ENCODE measurements at places on chromosomes 2 and 18.

- no peak for DNase-seq
These were observed 28.4 kb upstream of the XPO1 start for GRCh38 chr2:61566566-61566965.

DNA sequence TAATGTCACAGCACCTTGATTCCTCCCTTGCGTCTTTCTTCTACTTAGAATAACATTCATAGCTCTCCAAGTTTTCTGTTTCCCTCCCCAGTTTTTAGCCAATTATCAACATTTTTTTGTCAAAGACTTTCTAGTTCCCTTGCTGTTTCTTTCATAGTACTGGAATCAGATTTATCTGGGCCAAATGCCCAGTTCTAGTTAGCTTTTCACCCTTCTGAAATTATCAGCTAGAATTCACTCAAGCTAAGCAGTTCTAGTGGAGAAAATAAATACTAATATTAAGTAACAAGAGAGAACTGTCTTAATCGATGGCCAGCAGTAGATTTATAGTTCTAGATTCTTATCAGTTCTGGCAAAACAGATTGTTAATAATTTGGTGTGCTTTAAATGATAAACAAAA, 36.2 kb downstream of the EFEMP1 start:
- DNase-seq: no peak

DNA sequence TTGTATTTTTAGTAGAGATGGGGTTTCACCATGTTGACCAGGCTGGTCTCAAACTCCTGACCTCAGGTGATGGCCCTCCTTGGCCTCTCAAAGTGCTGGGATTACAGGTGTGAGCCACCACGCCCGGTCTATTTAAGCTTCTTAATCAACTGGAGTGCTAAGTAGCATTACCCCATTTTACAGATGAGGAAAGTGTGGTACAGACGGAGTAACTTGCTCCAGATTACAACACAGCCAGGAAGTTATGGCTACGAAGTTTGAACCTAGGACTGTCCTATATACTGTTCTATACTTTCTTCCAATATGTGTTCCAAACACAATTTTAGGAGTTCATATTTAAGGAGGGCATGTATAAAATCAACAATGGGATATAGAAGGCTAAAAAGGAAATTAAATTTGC, 197.7 kb downstream of the TGIF1 start:
- no peak for DNase-seq

- no peak for DNase-seq
These were observed 81.1 kb downstream of the LONRF2 start for GRCh38 chr2:100241236-100241635.

DNA sequence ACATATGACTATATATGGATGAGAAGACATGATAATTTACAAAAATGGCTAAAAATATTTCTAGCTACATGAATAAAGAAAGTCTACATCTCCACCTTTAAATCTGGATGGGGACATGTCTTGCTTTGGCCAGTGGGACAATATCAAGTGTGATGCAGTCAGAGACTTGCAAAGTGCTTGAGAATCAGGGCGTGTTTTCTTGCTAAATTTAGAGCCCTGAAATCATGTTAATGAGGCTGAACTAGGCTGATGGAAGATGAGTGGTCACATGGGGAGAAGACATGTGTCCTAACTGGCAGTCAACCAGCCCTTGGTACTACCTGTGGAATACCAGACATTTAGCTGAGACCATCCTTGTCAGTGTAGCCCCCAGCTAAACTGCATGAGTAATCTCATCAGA, 278.5 kb upstream of the RGPD4 start:
- no peak for DNase-seq

DNA sequence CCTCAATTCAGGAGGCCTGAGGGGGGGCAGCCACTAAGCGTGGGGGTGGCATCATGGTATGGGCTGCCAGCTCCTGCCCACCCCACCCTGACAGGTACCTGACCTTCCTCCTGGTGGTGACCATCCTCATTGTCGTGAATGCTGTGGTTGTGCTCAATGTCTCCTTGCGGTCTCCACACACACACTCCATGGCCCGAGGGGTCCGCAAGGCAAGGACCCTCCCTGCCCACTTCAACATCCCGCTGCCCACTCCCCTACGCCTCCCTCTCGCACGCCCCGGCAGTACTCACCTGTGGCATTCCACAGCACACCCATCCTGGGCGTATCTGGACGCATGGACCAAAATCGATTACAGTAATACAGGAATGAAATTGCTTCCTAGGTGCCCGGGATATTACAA, 4.0 kb downstream of the CHRNG start:
- DNase-seq: no peak

- DNase-seq: no peak
These were observed 68.2 kb downstream of the HPCAL1 start for GRCh38 chr2:10370895-10371294.

DNA sequence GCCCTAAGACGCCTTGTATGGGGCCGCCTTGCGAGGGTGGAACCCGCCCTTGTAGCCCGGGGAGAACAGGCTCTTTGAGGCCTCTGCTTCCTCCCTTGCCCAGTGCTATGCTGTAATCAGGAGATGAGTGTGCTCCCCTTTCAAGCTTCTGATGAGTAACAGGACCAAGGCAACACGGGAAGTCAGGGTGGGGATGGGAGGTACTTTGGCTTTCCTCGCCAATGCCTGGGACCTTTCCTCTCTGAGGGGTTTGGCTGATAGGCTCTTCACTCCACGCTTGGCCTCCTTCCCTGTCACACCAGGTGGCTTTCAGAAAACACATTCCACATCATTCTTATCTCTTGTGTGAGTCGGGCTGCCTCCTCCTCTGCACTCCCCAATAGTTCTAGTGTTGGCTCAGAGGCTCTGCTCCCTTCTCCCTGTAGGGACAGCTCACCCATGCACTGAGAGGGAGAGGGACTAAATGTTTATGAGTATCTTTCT, 223.7 kb upstream of the TRIB2 start:
- peak; percentile 78 for DNase-seq

GRCh38 chr2:176826984-176827668, 385.5 kb upstream of the HNRNPA3 start:
- no peak for DNase-seq

DNA sequence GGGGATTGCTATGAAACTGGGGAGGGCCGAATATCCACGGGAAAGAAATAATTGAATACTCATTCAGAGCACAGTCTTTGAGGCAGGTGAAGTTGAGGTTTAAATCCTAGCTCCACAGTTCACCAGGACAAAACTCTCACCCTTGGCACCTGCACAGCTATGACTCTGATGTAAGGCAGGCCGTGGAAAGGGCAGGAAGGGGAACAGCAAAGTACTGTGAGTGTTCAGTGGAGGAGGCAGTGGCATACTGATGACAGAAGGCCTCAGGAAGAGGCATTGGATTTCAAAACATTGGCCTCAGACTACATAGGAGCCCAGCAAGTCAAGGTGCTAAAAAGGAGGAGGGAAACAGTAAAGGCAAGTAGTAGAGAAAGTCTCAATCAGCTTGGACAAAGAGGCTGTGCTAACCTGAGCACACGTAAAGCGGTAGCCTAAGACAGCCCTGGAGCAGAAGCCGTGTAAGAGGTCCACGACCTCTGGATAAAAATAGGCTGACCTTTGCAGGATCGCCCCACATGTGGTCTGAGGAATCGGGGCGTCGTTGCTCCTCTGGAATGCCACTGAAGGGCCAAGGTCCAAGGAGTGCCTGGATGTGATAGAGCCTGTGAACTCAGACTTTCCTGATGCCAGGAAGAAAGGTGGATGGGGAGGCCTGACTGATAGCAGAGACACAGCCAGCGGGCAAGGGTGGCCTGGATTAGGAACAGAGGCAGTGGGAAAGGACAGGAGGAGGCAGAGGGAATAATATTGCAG, 243.6 kb downstream of the PID1 start:
- DNase-seq: no peak

- DNase-seq: no peak
These were observed 111.0 kb upstream of the MGAT5 start for GRCh38 chr2:134142903-134143302.

- no peak for DNase-seq
These were observed 107.0 kb downstream of the GALNT14 start for GRCh38 chr2:31031132-31031706.

GRCh38 chr18:73235491-73235890, 367.7 kb upstream of the NETO1 start:
- DNase-seq: no peak

- DNase-seq: no peak
These were observed 61.7 kb downstream of the CCDC88A start for GRCh38 chr2:55357927-55358326.

- DNase-seq: no peak
These were observed 115.1 kb downstream of the ANKRD44 start for GRCh38 chr2:197195518-197195917.

DNA sequence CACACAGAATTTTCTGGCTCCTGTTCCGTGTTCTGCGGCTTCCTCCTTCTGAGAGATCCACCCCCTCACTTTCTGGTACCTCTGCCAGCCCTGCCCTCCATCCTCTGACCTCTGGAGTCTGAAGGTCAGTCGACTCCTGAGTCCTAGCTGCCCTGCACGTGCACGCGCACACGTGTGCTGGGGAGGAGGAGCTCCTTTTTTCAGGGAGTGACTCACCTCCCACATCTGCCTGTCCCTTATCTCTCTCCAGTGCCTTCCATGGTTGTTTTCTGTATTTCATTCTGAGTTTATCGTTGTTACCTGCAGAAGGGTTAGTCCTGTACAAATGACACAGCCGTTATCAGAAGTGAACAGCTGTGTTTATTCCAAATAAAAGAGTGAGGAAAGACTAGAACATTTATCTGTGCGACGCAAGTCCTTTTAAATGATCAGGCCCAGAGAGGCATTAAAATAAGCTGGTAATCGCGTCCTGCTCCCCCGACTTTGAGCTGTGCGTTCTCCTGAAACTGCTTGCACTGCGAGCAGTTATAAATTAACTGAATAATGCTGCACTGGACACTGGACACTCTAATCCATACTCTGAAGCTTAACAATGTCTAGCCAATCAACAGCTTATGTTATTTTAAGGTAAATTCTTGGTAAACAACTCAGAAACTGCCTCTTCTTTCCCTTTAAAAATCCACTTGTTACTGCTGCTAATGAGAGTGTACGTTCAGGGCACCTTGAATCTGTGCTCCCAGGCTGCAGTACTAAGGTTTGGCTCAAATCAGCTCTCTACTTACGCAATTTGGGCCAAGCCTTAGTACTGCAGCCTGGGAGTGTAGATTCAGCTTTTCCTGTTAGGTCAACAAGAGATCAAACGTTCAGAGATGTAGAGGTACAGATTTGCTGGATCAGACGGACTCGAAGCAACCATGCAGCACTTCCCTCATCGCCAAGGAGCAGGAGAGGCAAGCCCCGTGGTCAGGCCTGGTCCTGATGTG, 72.5 kb downstream of the GALR1 start:
- DNase-seq: no peak

DNA sequence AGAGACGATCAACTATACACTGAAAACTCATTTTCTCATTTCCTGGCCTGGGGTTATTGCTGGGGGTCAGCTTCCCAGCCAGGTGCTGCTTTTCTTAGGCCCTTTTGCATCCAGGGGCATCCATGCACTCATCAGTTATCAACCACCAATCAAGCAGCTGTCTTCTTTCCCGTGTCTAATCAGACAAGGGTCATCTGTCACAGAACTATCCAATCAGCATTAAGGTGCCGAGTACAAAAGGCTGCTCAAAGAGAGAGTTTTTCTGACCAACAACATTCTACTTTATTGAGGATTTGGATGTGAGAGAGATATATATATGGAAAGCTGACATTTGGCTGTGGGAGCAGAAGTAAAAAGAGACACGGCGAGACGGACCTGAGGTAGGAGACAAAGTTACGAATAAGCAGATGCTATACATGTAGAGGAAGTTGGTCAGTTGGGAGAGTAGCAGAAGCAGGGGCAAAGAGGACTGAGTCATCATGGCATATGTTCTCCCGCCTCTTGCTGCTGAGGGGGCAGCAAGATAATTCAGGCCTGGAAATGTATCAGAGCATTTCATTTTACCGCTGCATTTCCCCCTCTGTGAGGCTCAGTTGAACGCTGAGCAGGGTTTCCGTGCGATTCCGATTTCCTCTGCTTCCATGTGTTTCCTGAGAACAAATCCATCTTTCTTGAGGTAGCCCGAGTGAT, 129.3 kb downstream of the NUP35 start:
- no peak for DNase-seq

GRCh38 chr2:196130039-196130825, 41.1 kb downstream of the STK17B start:
- DNase-seq: no peak

DNA sequence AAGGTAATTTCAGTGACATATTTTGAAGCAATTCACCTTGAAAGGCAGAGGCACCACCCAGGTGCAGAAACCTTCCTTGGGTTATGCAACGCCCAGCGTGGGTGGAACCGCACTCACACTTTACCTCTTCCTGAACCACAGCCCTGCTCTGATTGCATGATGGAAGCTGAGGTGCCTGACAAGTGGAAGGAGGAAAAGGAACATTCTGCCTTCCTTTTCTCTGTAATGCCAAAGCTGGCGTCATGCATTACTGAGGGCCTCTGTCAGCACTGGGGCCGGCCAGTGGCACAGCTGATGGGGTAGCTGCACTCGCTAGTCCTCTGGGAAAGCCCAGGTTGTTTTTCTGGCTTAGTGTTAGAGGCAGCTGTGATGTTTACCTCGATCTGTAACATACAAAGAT, 266.5 kb downstream of the NEDD4L start:
- peak; percentile 69 for DNase-seq

- DNase-seq: no peak
These were observed 65.9 kb upstream of the SH3BP4 start for GRCh38 chr2:234885886-234886285.

GRCh38 chr2:230269715-230270114, 44.2 kb downstream of the SP140 start:
- no peak for DNase-seq

- DNase-seq: peak; percentile 84
These were observed 17.2 kb upstream of the RPL31 start for GRCh38 chr2:100984892-100985307.

DNA sequence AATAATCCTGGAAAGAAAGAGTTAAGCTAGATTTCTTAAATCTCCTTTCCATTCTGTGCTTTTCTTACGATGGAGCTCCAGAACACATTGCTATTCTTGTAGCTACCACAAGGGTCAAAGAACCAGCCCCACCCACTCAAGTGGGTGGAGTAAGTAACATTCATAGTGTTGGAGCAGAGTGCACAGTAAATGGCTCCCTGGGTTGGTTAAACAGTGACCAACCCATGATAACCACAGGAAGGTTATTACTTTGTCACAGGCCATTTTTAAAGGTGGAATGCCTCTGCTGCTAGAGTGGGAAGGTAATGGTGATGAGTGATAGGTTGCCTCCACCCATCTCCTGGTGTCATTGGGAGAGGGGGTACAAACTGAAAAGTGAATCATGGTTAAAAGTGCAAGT, 13.9 kb downstream of the ARPC2 start:
- peak; percentile 29 for DNase-seq

DNA sequence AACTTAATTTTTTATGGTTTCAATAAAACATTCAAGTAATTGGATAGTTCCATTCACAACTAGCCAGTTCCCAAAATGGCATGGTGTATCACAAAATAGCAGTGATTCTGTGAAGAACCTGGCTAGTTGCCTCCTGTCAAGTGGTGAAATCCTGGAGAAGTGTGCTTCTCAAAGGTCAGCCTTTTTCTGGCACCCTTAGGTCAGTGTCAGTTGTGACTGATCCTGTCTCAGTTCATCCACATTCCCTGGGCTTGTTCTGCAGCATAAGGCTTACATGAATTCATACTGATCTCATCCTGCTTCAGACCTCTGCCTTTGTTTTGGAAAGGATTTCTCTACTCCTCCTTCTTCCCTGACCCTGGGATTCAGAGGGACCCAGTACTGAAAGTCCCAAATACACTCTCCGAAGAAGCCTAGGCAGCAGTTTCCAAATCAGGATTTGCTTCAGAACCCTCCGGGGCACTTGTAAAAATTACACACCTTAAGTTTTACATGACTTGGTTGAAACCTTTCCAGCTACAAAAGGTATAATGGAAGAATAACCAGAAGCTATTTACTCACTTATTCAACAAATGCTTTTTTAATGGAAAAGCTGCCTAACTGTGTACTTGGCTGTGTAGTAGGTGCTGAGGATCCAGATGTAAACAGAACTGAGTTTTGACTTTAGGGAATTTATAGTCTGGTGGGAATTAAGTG, 11.0 kb downstream of the MAP3K20 start:
- DNase-seq: no peak

Measured in CD4-positive, alpha-beta T cell treated with Interleukin-17A for 4 hours (primary cell).